ENCODE measurements at places on chromosomes 12 and 14.

- no peak for DNase-seq
Measured at GRCh38 chr14:104691546-104692260, 2.3 kb downstream of the INF2 start.

- no peak for DNase-seq
Measured at GRCh38 chr12:91877456-91878235, 268.0 kb downstream of the BTG1 start.

GRCh38 chr12:82325540-82326336, 32.4 kb downstream of the CCDC59 start:
- DNase-seq: no peak

DNA sequence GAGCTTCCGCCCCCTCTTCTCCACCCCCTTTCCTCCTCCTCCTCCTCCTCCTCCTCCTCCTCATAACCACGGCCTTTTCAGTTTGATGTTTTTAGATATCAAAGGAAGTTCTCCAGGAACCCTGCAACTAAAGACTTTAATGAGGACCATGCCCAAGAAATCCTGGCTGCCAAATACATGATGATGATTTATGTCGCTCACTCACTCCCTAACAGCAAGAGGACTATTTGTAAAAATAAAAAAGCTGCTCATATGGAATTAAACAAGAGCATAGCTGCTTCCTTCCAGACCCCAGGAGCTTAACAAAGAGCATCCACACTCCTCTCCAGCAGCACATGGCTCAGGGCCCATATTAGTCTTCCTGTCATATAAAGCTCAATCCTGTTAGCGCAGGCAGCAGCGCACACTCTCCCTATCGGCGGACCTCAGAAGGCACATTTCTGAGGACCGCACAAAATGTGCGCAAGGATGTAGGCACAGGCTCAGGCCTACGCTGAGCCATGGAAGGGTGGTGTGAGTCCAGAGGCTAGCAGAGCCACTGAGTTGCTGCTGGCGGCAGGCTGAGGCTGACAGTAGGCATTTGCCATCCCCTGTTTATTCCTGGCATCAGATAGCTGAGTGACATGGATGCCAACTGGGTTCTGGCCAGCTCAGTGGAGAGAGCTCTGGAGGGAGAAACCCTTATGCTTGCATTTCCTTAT, 232.8 kb downstream of the MSRB3 start:
- peak; percentile 90 for DNase-seq

DNA sequence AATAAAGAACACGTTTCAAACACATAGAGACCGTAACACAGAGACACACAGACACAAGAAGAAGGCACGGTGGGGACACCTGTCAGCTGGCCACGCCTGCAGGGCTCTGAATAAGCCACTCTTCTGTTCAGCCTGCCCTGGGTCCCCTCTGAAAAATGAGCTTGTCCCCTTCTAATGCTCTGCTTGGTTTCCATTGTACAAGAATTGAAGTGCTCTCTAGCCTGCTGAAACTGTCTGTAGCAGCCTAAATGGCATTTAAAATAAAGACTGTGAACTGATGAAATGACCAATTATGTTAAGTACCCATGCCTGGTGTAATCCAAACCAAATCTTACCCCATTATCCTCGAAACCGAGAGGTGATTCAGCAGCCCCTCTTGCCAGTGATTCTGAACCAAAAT, 139.8 kb downstream of the FOXN3 start:
- no peak for DNase-seq

- peak; percentile 37 for DNase-seq
Measured at GRCh38 chr12:102454808-102455760, 25.3 kb downstream of the IGF1 start.
